ENCODE measurements at places on chromosomes 7 and 10.

DNA sequence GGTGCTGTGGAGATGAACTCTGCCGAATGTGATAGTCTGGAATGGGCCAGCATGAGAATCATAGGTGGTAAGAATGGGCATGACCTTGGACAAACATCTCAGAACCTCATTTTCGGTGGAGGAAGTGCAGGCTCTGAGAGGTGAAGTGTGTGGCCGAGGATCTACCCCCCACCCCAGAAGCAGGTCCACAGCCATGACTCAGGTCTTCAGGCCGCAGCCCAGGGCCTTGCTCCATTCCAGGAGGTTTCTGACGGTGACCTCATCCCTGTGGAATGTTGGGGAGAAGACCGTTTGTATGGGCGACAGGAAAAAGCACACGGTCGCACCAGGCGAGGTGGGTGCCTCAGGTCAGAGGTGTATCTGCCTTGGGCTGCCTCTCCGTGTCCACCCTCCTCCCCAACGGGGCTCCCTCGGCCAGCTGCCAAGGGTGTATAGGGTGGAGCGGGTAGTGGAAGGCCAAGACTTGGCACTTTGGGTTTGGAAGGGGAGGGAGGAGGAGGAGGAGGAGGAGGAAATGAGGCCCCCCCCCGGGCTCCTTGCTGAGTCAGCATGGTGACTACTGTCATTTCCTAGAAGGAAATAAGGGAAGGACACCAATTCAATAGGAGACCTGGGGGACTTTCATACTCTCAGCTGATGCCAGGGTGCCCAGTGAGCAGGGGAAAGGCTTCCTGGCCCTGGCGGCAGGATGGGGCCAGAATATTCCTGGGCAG is 168.0 kb upstream of the RHEB start:
- no peak for DNase-seq

- no peak for DNase-seq
Measured at GRCh38 chr10:95125582-95125981, 56.3 kb upstream of the CYP2C8 start.

- DNase-seq: no peak
Measured at GRCh38 chr7:148763622-148764021, 64.9 kb downstream of the CUL1 start.

DNA sequence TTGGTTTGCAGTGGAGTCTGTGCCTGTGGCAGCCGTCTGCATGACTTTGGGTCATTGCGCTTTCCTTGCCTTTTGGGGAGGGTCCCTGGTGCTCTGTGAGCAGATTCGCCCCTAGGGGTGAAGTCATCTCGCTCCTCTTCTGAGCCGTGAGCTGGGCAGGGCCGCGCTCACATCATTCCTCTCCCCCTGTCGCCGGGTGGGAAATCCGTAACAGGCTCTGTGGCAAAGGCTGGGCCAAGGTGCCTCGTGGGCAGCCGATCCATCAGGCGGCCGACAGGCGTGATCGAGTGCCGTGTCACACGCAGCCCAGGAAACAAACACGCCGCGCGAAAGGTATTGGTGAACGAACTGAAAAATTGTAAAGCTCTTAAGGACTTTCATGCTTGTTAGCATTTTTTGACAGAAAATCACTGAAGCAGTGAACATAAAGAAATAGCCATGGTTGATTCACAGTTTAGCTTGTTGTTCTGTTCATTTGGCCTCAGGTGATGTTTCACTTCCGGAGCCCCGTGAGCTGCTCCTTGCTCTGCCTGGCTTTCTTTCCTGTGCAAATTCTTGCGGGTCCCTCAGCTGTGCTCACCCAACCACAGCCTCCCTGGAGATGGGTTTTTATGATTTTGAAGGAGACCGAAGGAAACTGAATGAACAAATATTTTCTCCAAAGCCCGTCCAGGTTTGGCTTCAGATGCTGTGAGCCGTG is 122.1 kb downstream of the NKX6-2 start:
- DNase-seq: no peak

- no peak for DNase-seq
Measured at GRCh38 chr7:85829817-85830432, 643.1 kb upstream of the SEMA3D start.

- DNase-seq: no peak
Measured at GRCh38 chr7:73864981-73865711, 4.2 kb downstream of the TMEM270 start.

DNA sequence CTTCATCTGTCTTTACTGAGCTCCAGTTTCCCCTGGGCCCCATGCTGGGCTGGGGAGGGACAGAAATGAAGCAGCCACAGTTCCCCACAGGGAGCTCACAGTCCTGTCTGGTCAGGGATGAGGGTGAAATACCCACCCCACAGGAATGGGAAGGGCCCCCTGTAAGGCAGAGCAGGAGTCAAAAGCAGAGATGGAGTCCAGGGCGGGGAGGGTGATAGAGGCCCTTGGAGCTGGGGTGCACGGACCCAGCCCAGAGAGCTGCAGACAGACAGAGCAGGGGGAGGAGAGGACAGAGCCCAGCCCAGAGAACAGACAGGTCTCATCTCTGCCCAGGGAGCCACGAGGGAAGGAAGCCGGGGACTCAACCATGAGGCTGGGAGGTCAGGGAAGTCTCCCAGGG is 34.9 kb upstream of the ZNF488 start:
- DNase-seq: no peak

- DNase-seq: no peak
Measured at GRCh38 chr10:132677473-132678227, 108.3 kb downstream of the NKX6-2 start.

GRCh38 chr10:70354556-70354955 is 27.9 kb downstream of the LRRC20 start:
- no peak for DNase-seq

DNA sequence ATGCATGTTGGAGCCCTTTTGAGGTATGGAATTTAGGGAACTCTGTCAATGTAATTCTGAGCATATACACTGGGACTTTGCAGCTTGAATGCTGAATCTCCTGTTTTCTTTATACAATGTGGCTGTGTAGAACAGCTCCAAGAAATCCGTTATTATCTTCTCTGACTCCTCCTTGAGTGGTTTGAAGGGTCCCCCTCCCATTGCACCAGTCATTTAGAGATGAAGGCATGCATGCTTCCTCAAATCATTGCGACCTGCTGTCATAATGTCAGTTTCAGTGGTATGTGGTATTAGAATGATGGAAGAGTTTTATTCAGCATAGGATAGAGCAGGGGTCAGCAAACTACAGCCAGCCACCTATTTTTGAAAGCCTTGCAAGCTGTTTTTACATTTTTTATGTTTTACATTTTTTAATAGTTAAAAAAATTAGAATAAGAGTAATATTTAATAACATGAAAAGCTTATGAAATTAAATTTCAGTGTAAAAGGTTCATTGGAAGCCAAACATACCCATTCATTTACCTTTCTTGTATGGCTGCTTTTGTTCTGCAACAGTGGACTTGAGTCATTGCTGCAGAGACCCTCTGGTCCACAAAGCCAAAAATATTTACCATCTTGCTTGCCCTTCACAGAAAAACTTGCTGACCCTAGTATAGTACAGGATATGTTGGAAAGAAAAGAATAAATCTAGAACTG is 8.1 kb downstream of the STK17A start:
- DNase-seq: no peak

- no peak for DNase-seq
Measured at GRCh38 chr7:48832303-48832845, 92.0 kb upstream of the CDC14C start.

GRCh38 chr10:88793712-88794299 is 8.7 kb upstream of the LIPM start:
- DNase-seq: no peak

DNA sequence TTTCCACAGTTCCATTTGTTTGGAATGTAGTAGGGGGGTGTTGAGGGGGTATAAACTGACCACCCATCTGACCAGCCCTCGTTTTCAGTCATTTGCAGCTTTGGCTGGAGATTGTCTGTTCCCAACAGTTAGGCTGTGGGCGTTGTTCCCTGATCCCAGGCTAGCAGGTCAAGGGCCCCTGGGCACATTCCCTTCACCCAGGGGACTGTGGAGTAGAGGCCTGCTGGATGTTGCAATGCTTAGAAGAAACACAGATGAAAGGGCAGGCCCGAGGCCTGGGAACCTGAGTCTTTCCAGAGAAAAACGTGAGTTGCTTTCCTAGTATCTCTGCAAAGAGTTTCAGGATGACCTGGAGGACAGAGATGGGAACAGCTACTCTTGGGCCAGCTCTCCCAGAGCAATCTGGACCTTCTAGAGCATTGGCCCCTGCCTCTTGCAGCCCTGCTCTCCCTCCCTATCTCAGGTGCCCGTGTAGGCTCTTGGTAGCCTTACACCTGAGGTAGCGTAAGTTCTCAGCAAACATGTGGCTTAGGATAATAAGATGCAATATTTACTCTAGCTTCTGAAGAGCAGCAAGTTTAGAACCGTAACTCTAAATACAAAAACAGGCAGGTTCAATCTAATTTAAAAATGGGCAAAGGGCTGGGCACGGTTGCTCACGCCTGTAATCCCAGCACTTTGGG is 99.4 kb upstream of the EFCAB10 start:
- no peak for DNase-seq

DNA sequence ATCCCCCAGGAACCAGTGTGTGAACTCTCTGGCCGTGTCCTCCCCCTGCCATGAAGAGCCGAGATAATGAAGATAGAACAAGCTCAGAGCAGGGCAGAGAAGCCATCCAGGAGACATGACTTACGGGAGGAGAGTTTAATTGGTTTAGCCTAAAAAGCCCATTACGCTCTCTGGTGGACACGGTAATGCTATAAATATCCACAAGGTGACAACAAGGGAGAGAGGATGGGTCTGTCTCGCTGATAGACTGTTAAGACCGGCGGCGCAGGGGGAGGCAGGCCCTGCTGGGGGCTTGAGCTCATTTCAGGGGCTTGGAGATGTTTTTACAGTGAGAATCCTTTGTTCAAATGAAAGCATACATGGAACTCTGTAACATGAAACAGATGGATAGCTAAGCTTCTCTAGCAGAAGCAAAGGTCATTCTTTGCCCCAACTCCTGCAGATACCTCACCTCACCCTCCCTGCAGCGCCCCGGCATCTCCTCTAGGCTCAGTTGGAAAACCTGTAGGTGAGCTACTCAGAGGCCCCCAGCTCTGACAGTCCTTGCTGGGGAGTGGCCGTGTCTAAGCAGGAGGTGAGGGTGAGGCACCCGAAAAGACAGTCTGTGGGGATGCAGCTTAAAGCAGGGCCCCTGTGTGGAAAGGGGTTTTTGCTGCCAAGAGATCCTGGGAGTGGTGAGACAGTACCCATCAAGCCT is 40.8 kb upstream of the LOXL4 start:
- DNase-seq: no peak

DNA sequence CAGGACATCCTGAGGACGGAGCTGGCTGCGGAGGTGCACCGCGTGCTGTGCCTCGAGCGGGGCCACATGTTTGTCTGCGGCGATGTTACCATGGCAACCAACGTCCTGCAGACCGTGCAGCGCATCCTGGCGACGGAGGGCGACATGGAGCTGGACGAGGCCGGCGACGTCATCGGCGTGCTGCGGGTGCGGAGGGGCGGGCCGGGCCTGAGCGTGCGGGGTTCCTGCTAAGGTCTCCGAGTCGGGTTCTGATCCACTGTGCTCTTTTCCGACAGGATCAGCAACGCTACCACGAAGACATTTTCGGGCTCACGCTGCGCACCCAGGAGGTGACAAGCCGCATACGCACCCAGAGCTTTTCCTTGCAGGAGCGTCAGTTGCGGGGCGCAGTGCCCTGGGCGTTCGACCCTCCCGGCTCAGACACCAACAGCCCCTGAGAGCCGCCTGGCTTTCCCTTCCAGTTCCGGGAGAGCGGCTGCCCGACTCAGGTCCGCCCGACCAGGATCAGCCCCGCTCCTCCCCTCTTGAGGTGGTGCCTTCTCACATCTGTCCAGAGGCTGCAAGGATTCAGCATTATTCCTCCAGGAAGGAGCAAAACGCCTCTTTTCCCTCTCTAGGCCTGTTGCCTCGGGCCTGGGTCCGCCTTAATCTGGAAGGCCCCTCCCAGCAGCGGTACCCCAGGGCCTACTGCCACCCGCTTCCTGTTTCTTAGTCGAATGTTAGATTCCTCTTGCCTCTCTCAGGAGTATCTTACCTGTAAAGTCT is 10.4 kb downstream of the ATG9B start:
- peak; percentile 56 for DNase-seq

DNA sequence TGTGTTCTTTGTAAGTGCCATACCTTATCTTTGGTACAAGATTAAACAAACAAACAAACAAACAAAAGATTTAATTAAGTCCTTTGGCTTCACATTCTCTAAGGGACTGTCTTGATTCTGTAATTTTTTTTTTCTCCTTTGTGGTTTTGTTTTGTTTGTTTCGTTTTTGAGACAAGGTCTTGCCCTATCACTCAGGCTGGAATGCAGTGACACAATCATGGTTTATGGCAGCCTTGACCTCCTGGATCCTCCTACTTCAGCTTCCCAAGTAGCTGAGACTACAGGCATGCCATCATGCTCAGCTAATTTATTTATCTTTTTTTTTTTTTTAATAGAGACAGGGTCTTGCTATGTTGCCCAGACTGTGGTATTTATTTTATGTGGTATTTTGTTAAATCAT is 165.8 kb downstream of the LRRC4 start:
- DNase-seq: no peak

All from stimulated activated CD8-positive, alpha-beta memory T cell treated with anti-CD3 and anti-CD28 coated beads, Interleukin-15, amount 100 ng/mL, for 24 hours (primary cell).